Stimulated activated CD4-positive, alpha-beta T cell treated with anti-CD3 and anti-CD28 coated beads, Interleukin-1b, Interleukin-23, amount 100 ng/mL, for 24 hours (primary cell): ENCODE measurements at places on chromosomes 16 and 17.

DNA sequence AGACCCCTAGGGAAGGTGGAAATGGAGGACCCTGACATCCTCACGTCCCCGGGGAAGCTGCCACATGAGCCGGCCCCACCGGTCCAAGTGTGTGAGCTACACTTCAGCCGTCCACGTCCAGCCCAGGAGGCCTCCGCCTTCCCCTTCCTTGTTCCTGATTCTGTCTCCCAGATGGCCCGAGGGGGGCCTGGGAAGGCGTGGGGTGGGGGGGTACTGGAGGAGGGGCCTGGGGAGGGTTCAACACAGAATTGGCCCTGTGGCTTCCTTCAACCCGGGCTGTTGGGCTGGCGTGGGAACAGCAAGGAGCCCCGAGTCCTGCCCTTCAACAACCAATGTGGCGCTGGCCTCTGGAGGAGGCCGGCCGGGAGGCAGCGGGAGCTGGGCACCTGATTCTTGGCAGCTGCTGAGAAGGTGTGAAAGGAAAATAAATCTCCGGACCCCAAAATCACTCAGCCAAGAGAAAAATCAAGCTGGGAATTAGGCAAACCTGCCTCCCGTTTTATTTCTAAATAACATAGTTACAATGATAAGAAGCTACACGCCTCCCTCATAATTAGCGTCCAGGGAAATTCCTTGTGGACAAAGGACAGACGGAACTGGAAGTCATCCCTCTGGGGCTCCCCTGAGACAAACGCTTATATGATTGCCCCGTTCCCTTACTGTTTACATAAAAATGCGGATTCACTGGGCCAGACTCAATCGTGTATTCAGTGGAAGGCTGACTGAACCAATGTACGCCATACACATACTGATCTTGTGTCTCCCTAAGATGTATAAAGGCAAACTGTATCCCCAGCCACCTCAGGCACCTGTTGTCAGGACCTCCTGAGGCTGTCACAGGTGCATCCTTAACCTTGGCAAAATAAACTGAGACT lies 1.8 kb upstream of the APRT start:
- no peak for DNase-seq

GRCh38 chr16:7343243-7343642 lies 10.6 kb downstream of the RBFOX1 start:
- no peak for DNase-seq

DNA sequence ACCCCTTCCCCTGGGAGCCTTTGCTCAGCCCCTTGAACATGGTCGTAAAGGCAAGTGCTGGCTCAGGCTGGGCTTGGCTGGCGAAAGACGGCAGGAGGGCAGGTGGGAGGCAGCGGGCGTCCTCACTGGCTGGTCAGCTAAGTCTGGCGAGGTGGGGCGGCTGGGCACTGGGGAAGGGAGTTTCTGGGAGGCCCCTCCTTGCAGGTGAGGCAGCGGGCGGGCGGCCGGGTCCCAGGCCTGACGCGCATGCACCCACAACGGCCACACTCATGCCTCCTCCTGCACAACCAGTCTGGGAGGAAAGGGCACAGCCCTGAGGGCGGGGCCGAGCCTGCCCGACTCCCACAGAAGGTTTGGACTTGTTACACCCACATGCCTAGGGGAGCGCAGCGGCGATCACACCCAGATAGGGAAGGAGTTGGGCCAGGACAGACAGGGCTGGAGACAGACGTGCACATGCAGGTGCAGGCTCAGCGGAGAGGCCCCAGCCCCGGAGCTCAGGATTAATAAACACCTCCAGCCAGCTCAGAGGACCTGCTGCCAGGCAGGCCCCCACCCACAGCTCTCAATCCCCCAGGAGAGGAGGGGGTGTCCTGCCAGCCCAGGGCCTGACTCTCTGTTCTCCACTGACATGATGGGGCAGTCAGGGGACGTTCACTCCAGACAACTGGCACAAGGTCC lies at the start of gene EVPL:
EVPL (minus strand) TSS at position 148 of the 681 bp plus-strand sequence; CDS start at position 40, 108 bp downstream.
- no peak for DNase-seq

DNA sequence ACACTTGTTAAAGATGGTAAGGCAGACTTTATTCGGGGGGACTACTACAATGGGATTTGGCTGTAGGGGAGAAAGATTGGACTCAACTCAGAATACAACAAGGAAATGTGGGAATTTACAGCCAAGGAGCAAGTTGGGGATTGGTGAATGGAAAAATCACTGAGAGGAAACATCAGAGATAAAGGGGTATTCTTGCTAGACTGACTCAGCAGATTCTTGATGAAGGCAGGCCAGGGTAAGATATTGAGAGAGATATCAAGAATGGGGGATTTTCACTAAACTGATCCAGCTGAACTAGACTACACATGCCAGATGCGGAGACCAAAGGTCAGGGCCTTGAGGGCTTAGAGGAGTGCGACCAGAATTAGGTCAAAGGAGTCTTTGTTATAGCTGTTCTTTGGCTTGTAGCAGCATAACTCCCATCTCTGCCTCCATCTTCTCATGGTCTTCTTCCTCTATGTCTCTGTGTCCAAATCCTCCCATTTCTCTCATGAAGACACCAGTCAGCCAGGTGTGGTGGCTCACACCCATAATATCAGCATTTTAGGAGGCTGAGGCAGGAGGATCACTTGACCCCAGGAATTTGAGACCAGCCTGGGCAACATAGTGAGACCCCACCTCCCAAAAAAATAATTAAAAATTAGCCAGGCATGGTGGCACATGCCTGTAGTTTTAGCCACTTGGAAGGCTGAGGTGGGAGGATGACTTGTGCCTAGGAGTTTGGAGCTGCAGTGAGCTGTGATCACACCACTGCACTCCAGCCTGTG lies 17.3 kb downstream of the CHD9NB start:
- no peak for DNase-seq

DNA sequence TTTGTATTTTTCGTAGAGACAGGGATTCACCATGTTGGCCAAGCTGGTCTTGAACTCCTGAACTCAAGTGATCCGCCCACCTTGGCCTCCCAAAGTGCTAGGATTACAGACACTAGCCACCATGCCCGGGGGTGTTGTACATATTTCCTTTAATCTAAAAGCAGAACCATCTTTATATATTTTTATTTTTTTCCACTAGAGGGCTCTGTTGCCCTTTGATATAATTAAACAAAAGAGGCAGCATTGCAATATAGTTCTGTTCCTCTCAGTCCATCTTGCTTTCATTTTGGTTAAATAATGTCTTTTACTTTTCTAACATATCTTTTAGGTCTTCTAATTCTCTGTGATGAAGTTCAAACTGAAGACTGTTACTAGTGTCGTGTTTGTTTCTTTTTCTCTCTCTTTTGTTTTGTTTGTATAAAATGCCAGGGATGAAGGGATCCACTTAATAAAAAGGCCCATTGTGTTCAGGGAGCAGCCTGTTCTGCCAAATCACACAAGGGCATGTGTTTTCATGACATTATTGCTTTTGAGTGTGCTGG lies 23.4 kb downstream of the WWOX start:
- DNase-seq, result no peak

GRCh38 chr16:17303101-17303500 lies 167.7 kb downstream of the XYLT1 start:
- DNase-seq, result no peak

GRCh38 chr17:18946536-18946935 lies 5.4 kb upstream of the SLC5A10 start:
- no peak for DNase-seq

DNA sequence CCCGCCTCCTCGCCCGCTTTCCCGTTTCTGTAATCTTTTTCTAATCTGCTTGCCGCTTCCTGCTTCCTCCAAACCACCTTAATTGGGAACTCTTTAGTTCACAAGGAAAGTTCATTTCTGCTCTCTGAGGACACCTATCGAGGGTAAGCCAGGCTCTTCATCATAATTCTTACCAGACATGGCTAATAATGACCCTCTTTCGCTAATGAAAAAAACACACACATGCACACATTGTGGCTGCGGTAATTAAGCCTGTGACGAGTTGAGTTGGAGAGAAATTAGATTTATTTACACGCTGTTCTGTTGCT lies 100.6 kb downstream of the ZNF423 start:
- DNase-seq, result no peak

GRCh38 chr17:39352511-39352910 lies 48.9 kb downstream of the FBXL20 start:
- DNase-seq, result no peak

DNA sequence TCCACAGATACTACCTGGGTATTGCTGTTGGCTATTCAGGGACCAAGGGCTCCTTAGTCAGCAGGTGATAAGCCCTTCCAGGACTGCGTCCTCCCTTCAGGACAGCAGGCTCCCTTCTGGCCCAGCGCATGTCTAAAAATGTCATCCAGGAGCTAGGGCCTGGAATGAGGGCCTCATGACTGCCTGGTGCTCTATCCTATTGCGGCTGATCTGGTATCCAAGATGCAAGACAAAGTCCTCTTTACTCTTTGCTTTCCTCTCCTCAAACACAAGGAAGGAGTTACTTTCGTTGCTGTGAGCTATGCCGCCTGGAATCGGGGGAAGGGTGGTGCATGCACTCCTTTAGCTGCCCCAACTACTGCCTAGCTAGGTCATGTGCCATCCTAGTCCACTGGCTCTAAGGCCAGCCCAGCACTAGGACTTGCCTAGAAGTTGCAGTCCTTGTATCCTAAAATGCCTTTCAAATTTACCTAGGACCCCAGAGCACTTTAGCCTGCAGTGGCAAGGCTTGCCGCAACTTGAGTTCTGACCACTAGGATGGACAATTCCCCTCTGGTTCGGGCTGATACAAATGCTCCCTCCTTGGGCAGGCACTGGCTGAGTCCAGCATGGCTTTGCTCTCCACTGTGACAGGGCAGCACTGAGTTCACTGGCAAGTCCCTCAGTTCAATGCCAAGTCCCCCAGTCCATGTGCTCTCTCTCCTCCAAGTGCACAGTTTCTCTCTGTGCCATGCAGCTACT lies 10.1 kb upstream of the TMEM219 start:
- no peak for DNase-seq

GRCh38 chr17:67244431-67245072 lies 444 bp downstream of the HELZ start:
- DNase-seq, result no peak

GRCh38 chr17:67855504-67856324 lies 30.4 kb downstream of the BPTF start:
- DNase-seq, result no peak

DNA sequence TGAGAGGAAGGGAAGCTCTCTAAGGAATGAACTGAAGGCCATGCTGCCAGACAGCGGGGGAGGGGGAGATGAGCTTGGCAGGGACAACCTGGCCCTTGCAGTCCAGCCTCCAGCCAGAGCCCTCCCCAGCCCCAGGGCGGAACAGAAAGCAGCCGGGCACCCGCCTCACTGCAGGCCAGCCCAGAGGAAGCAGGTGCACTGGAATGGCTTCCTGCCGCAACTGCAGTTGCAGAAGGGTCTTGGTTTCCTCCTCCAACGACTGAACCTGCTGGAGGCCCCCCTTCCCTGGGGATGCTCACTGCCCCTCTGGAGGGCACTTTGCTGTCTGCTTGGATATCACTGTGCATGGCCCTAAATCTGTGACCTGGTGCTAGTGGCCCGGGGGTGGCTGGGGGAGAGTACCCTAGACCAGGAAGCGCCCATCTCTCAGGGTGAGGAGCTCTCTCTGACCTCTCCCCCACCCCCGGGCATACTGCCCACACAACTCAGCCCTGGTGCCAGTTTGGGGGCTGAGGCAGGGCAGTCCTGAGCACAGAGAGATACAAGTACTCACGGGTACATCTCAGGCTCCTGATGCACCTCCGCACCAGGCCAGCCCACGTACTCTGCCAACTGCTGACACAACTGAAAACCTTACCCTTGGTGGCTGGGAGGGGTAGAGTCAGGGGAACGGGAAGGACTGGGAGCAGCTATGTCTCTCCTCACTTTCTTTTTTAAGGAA lies 41.1 kb downstream of the MYO18A start:
- no peak for DNase-seq

GRCh38 chr17:77128896-77129567 lies 11.7 kb upstream of the SEC14L1 start:
- no peak for DNase-seq

GRCh38 chr16:84547546-84548061 lies 43.1 kb upstream of the MEAK7 start:
- no peak for DNase-seq

- DNase-seq, result no peak
Measured at GRCh38 chr16:16095646-16096045, 127.6 kb downstream of the ABCC6 start.

DNA sequence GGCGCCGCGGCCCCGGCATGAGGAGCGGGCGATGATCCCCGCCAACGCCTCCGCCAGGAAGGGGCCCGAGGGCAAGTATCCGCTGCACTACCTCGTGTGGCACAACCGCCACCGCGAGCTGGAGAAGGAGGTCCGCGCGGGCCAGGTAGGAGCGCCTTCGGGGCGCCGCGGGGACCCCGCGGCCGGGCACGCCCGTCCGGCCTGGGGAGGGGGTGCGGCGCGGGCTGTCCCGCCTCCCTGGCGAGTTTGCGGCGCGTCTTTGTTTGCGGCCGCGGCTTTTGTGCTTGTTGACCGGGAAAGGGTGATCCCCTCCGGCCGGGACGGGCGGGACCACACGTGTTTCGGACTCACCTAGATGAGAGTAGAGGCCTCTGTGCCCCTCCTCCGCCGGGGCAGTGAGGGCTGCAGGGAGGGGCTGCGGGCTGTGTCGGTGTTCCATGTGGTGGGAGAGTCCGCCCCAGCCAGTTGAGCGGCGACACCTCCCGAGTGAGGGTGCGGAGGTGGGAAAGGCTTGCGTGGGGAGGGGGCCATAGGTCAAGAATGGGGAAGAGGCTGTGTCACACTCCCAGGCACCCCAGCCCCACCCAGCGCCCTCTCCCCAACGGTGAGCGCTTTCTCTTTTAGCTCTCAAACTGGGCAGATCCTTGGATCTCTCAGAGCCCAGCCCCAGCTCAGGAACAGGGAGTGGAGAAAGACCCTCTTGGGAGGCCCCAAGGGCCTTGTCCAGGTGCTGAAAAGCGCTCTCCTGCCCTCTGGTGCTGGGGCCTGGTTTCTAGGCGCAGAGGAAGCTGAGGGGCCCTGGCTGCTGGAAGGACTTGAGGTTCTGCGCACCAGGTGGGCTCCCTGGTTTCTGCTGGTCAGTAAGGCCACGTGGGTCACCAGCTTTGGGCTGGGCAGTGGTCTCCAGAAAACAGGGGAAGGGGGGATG lies 923 bp downstream of the ANKRD13B start:
- no peak for DNase-seq

DNA sequence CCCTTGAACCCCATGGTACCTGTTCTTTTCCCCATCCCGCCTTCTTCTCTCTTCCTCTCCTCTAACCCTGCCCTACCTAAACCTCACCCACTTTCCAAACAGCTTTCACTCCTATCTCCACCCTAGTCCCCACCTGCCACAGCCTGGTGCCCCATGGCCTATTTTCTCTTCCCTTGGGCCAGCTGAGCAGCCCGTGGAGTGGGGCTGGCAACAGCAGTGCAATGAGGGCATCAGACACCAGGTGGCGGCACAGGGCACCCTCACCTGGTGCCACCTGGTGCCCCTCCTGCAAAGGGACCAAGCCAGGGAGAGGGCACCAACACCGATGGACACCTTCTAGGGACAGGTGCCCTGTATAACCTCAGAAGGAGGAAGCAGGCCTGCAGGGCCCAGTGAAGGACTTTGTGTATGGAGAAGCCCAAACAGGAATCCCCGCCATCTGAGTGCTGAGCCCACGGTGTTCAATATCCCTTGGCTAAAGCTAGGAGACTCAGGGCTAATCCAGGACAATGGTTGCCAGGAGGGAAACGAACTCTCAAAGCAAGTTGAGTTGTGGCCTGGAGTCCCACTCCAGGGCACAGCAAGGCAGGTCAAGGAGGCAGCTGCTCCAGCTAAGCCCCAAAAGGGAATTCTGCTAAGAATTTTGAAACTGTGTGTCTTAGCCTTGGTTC lies 4.0 kb upstream of the ABCC3 start:
- DNase-seq, result peak; percentile 29

GRCh38 chr16:19153876-19154275 lies 14.2 kb upstream of the SYT17 start:
- no peak for DNase-seq

- DNase-seq, result no peak
Measured at GRCh38 chr16:57045694-57046381, 46.5 kb upstream of the CPNE2 start.
